ENCODE measurements at places on chromosomes 12 and 14.
A peak's percentile ranks its signal among the peaks of the same experiment; 100 is the strongest.

DNA sequence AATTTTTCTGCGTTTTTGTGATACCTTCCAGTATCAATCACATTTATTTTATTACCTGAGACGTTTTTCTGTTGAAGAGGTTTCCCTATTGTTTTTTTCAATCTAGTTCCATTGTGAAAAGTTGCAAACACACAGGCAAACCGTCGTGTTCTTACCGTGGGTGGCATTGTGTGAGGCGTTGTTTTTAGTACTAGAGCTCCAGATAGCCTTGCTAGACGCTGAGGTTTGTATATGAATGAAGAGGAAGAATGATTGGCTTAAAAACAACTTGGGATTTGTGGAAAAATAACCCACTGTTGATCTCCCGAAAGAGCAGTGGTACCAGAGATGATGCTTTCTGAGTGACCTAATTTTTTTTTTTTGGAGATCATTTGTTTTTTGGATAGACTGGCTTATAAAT is 1.0 kb downstream of the SOCS4 start:
- no peak for DNase-seq

DNA sequence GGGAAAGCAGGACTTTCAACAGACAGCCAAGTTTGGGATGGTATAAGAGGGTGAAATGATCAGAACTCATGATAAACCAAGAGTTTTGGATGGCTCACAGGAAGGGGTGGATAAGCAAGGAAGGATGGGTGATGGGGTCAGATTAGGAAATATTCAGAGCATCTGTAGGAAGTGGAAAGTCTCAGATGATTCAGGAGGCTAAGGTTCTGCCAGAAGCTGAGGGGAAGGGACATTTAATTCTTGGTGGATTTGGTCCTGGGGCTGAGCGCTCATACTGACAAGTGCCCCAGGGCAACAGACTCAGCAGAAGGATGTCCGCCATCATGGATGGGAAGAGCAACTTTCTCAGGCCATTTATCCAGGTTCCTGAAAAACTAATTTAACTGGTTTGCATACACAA is 28.4 kb upstream of the BDKRB2 start:
- DNase-seq, result no peak

DNA sequence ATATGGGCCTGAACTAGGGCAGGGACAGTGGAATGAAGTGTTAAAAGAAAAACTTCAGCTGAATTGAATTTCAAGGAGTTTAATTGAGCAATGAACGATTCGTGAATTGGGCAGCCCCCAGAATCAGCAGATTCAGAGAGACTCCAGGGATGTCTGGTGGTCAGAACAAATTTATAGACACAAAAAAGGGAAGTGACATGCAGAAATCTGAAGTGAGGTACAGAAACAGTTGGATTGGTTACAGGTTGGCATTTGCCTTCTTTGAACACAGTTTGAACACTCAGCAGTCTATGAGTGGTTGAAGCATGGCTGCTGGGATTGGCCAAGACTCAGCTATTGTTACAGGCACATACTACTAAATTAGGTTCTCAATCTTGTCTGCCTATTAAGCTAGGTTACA is 9.7 kb upstream of the TBPL2 start:
- DNase-seq, result no peak

GRCh38 chr14:31990183-31990857 is 86.8 kb upstream of the ARHGAP5 start:
- DNase-seq, result no peak

DNA sequence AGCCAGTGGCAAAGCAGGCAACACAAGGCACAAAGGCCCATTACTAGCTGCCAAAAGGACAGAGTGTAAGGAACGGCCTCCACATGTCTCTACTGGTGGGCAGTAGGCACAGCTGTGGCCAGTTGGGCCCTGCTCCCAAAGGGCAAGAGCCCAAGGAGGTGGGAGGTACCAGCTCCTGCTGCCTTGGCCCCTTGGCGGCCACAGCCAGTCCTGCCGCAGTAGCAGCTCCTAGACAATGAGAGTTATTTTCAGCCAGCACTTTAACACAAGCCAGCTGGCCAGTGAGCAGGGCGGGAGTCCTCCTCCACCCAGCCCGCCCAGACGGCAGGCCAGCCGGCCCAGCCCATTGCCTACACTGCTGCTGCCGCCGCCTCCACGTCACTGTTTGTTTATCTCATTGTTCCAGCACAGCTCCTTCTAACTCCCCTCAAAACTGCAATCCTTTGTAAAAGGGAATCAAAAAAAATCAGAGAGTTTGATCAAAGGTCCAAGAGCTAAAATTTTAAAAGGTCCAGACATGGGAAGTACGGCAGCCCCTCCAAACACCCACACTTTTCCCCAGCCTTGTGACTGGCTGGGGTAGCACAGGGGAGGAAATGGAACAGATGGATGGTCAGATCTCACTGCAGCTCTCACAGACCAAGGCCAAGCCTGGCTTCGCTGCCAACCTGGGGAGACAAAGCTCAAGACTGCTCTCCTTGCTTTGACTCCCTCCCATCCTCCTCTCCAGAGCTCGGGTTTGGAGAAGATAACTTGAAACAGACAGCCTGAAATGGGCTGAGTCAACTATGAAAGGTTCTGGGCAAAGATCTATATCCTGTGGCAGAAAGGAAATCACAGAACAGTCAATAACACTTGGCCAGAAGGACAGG is 33.5 kb downstream of the FMNL3 start:
- peak; percentile 11 for DNase-seq
